Stimulated activated memory B cell treated with anti-CD40 and anti-IgM and Interleukin-4, amounts not matched to agents 10 μg/mL and 1 μg/mL and 100 μg/mL, for 72 hours (primary cell): ENCODE measurements at places on chromosomes 7 and 10.

DNA sequence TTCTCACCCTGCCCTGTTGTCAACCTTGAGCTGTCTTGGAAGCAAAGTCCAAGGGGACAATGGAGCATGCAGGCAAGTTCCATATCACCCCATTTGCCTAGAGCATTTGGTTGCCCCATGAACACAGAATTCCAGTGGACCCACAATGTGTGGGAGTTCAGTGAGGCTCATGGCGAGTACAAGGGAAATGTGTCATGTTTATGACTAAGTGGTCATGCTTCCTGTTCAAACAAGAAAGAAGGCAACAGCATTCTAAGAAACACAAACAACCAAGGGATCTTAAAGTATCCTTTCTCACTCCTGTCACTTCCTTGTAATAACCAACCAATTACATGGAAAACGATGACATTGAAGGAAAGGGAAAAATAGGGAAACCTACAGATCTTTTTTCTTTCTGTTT, 513.0 kb downstream of the INHBA start:
- ATAC-seq: no peak

GRCh38 chr10:103144041-103144440, 49.0 kb downstream of the NT5C2 start:
- no peak for ATAC-seq

DNA sequence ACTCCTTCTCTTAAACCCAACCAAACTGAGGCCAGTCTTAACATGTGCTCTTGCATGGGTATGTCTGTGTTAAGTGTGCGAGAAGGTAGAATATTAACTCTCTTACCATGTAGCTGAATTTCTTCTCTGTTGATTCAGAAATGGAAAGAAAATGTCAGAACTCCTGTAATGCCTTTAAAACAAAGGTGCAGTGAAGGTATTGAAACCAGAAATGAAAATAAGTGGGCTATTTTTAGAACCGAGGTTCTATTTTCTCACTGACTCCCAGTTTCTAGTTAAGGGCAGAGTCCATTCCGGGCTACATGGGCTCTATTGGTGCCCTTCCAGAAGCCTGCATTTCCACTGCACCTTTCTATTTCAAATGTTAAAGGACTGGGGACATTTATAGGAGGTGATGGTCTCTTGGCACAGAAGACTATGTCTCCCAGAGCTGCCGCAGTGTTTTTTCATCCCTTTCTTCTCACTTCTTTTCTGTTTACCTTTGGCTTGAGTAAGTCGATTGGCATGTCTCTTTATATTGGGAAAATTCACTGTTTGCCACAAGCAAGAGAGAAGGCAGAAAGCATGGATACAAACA, 174.9 kb downstream of the LRMDA start:
- no peak for ATAC-seq

DNA sequence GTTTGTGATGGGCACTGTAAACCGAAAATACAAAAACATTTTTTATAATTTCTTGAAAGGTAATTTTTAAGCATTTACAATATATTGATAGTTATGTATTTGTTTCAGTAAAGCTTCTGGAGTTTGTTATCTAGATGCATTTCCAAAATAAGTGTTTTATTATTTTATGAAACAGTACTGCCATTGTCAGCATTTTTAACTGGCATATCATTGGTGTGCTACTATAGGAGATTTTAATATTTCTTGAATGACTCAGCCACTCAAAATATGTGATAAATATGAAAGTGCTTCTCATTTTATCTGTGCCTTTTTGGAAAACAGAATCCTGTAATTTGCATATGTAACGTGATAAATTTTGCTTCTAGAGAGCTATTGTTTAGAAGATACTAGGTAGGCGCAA, 97.9 kb downstream of the ANKIB1 start:
- no peak for ATAC-seq

- no peak for ATAC-seq
Measured at GRCh38 chr10:1573334-1573969, 163.9 kb downstream of the ADARB2 start.

- no peak for ATAC-seq
Measured at GRCh38 chr10:31694929-31695837, 233.4 kb downstream of the ARHGAP12 start.

DNA sequence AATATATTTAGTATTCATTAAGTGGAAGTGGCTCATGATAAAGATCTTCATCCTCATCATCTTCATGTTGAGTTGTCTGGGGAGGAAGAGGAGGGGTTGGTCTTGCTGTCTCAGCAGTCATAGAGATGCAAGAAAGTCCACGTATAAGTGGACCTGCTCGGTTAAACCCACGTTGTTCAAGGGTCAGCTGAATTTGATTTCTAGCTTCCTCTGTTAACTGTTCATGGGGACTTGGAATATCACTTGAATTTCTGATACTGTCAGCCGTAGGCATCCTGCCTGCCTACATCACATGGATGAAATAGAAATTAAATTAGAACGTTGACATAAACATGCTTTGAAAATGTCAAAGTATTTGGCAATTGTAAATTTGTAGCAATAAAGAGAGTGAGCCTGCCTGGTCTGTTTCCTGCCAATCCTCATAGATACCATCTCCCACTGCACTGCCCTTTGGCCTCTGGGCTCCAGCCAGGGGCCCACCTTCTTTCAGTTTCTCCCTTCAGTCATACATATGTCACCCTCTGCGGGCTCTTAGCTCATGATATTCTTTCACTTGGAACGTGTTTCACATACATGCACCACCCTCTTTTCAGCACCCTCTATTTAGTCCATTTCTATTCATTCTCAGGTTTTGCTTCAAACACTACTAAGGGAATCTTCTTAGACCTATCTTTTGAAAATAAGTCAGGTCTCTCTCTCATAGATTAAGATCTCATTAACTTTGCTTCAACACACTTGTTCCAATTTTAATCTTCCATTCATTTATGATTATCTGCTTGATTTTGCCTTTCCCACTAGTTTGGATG, 376.3 kb downstream of the IPMK start:
- no peak for ATAC-seq

- ATAC-seq: peak; percentile 32
Measured at GRCh38 chr7:2251841-2252771, 10.1 kb downstream of the NUDT1 start.

GRCh38 chr10:106560925-106561640, 603.4 kb downstream of the SORCS1 start:
- no peak for ATAC-seq

DNA sequence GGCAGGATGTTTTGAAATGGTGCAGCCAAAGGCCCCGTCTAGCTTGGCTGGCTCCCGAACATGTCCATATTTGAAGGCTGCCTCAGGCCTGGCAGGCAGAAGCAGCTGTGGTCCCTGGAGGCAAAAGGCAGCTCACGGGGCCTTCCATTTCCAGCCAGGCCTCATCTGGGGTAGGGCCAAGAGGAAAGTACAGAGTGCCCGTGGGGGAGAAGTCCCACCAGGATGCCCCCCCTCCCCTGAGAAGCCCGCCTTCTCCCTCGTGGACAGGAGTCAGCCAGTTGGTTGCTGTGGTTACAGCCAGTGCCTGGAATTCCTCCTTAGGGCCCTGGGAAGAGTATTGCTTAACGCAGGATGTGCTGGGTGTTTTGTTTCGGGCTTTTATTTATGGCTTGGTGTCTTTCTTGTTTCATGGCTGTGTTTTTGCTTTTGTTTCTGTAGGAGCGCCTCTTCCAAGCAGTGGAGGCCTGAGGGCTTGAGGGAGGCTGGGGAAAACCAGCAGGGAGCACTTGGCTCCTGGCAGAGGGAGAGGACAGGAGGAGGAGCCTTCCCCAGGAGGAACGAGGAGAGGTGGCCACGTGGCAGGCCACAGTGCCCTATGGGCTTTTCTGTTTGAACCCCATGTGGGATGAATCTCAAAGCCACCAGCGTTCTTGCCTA, 45.4 kb downstream of the CHST3 start:
- no peak for ATAC-seq

- ATAC-seq: no peak
Measured at GRCh38 chr10:61821693-61822092, 79.8 kb upstream of the ARID5B start.

GRCh38 chr7:135248546-135248945, 14.9 kb downstream of the STRA8 start:
- ATAC-seq: no peak

DNA sequence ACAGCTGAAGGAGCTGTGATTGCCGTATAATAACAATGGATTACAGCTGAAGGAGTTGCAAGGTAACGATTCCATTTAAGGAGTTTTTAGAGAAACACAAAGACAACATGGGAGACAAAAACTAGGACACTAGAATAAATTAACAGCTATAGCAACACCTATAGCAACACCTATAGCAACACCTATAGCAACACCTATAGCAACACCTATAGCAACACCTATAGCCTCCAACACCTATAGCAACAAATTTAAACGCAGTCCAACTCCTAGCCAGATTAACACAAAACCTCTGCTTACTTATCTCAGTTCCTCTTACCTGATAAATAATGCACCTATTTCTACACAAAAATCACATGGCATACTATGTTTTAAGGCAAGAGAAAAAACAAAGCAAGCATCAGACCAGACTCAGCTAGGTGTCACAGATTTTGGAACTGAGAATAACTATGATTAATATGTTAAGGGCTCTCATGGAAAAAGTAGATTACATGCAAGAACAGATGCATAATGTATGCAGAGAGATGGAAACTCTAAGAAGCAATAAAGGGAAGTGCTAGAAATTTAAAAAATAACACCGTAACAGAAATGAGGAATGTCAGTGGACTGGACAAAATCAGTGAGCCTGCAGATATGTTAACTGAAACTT, 55.7 kb upstream of the SRPK2 start:
- peak; percentile 68 for ATAC-seq

GRCh38 chr7:3893151-3893788, 592.2 kb downstream of the SDK1 start:
- no peak for ATAC-seq

- peak; percentile 46 for ATAC-seq
Measured at GRCh38 chr10:15167411-15168290, 842 bp downstream of the NMT2 start.

GRCh38 chr10:48545462-48546145, 59.3 kb downstream of the ARHGAP22 start:
- no peak for ATAC-seq

DNA sequence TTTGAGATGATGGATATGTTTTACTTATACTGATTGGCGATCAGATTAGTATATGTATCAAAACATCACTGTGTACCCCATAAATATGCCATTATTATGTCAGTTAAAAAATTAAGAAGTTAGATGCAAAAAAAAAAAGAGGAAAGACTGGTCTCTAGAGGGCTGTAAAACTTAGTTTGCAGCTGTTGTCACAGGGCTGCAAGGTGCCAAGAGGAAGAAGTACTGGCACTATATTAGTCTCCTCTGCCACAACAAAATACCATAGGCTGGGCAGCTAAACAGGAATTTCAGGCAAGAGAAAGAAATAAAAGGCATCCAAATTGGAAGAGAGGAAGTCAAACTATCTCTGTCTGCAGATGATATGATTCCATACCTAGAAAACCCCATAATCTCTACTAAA, 177.8 kb upstream of the PLPP4 start:
- ATAC-seq: no peak

DNA sequence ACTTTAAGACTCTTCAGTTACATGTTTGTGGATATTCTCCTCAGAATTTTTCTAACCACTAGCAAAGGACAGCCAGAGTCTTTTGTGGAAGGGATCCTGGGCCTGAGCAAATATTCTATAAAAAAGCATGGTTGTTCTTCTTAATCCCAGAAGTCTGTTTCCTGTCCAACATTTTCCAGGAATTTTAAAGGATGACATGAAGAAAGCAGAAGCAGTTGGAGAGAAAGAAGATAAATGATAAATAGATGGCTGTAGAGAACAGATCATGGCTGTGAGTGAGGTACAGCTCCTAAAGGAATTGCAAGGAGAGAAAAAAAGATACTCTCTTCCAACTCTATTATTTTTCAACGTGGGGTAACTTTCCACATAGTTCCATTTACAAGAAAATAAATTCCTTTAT, 91.8 kb upstream of the STEAP4 start:
- no peak for ATAC-seq

DNA sequence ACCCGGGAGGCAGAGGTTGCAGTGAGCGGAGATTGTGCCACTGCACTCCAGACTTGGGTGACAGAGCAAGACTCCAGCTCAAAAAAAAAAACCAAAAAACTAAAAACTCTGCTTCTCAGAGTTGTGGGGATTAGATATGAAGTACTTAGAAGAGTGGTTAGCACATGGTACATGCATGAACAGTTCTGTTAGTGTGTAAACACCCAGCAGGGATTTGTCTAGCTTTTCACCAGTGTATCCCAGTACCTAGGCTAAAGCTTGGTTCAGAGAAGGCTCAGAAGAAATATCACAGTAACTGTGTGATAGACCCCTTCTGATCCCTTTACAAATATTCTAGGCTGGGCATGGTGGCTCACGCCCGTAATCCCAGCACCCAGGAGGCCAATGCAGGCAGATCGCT, 9.5 kb downstream of the PPIA start:
- ATAC-seq: no peak

GRCh38 chr7:156751319-156751718, 110.7 kb downstream of the RNF32 start:
- peak; percentile 76 for ATAC-seq

DNA sequence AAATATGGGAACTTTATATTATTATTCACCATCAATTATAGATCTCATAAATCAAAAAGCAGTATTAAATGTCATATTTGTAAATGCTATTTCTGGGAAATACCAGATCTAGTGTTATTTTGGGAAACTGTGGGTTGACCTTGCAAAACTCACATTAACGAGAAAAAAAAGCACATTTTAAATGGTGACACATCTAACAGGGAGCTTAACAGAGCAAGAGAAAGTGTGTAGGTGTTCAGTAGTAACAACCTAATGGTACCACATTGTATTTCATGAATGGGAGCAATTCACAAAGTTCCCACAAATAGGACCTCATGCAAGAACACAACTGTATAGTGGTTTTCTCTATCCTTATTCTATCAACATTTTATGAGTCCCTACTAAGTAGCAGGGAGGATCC, 26.2 kb upstream of the HDAC9 start:
- no peak for ATAC-seq

GRCh38 chr7:2621948-2622640, 9.7 kb upstream of the TTYH3 start:
- no peak for ATAC-seq

- no peak for ATAC-seq
Measured at GRCh38 chr10:58063861-58064480, 203.7 kb downstream of the IPMK start.

GRCh38 chr7:28328146-28328545, 84.2 kb upstream of the CREB5 start:
- ATAC-seq: no peak

GRCh38 chr10:1413823-1414222, 323.5 kb downstream of the ADARB2 start:
- no peak for ATAC-seq

- ATAC-seq: no peak
Measured at GRCh38 chr10:47396311-47396717, 12.2 kb upstream of the ZNF488 start.

DNA sequence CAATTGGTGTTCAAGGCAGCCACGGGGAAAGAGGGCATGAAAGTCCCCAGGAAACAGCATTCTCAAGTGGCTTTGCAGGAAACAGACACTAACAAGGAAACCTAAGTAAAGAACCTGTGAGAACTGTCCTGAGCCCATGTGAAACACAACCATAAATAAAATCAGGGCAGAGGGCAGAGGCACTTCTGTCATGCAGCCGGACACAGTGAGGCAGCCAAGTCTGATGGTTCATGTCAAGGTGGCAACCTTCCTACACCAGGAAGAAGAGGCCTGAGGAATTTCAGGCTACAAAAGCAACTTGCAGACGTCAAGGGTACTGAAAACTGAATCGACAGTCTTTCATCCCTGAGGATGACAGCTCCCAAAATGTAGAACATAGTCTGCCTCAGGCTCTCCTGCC, 458.2 kb upstream of the NPVF start:
- no peak for ATAC-seq
